Activated CD4-positive, alpha-beta T cell treated with anti-CD3 and anti-CD28 coated beads for 4 hours (primary cell): ENCODE measurements at places on chromosomes 5 and 9.

DNA sequence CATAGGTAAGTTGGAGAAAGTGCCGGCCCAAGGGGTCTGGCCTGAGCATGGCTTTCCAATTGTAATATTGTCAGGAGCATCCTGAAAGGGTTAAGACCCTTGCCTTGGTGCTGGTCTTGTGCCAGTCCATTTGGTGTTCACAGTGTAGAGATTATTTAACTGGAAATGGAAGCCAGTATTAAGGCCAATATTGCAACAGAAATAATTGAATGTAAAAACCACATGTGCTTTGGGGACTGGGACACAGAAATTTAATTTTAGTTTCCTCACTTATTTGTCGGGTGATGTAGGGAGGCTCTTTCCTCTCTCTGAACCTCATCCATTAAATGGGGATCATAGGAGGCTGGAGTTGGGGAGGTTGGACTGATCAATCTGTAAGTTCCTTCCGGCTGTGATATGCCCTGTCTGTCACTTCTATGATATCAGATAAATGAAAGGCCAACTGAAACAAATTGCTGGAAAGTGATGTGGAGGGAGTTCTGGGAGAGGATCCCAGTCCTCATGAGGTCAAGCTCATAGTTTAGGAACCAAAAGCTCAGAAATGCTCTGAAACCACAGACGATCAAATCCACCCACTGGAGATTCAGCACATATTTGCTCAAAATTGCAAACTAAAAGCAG, 54.8 kb upstream of the COL15A1 start:
- no peak for DNase-seq

DNA sequence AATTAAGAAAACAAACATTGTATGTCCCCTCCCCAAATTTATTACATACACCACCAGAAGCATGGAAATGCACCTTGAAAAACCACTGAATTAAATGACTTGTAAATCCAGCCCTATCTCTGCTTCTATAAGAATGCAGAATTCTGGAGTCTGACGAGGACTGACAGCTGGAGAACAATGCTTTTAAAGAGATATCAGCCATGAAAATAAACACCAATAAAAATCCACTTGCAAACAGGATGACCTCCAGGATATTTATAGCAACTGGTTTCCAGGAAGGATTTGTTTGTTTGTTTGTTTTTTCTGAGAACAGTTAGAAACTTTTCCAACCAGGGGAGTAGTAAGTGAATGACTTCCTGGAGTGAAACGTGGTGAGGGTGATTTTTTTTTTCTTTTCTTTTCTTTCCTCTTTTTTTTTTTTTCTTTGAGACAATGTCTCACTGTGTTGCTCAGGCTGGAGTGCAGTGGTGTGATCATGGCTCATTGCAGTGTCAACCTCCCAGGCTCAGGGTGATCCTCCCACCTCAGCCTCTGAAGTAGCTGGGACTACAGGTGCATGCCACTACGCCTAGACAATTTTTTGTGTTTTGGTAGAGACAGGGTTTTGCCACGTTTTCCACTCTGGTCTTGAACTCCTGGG, 38.7 kb upstream of the SLC36A1 start:
- no peak for DNase-seq

DNA sequence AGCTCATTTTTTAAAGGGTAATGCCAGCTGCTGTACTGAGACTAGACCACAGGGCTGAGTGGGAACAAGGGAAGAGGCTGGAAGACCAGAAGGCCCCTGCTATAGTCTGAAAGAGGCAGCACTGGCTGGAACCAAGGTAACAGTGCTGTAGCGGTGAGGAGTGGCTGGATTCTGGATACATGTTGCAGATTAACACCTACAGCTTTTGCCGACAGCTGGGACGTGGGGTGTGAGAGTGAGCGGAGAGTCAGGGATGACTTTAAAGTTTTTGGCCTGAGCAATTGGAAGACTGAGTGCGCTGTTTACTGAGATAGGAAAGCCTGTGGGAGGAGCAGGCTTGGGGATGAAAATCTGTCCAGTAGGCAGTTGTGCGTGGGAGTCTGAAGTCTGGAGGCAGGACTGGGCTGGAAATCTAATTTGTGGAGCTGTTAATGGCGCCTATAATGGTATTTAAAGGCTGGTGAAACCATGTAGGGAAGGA, 26.5 kb downstream of the AQP7 start:
- no peak for DNase-seq

DNA sequence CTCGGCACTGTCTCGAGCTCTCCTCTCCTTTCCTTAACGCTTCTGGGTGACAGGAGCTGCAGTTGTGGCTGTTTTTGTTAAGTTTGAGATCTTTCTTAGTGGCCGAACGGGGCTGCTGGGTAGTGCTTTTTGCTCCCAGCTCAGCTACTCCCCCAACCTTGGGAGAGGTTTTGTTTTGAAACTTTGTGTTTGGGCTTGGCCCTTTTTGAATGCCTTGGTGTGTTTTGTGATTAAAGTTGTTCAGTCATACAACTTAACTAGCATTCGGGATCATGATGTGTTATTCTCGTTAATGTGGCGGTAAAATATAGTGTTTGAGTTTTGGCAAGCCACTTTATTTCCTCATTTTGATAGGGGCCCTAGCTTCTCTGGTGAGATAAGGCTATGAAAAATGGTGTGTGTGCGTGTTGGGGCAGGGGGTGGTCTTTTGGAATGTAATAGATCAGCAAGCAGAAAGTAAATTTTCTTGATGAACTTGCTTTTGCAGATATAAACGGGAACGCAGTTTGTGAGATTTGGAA, 1.1 kb downstream of the KDM3B start:
- DNase-seq, result no peak

GRCh38 chr5:170782438-170782837, 1.1 kb upstream of the GABRP start:
- DNase-seq, result no peak

GRCh38 chr5:139410993-139411828, 7.3 kb upstream of the SPATA24 start:
- DNase-seq, result no peak

DNA sequence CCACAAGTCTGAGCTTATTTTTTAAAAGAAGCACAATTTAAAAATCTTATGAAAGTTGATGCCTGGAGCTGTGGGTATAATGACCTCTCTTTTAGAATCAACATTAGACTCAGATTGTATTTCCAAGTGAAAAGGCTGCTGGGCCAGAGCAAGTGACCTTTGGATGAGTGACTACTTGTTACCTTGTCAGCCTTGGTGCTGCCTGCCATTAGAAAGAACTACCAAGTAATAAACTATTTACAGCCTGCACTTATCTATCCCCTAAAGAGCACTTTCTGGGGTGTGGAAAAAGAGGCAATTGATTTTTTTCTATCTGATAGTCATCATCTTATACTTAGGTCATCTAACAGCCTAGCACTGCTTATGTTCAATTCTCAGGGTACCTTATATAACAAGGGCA, 134.9 kb upstream of the FBXL17 start:
- DNase-seq, result no peak

DNA sequence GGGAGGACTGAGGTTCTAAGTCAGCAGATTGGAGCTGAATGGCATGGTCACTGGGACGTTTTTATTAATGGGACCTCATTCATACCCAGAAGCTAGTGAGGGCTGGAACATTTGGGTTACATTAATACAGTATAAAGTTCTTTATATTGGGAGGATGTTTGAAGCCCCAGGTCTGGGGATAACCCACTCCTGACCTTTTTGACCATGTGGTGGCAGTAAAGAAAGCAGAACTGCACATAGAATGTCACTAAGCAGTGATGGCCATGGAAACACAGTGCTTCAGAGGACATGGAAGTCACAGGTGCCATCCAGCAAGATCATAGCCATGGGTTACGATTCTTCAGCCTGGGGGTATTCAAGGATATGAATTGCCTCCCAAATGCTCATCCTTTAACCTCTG, 176.0 kb downstream of the ATP10B start:
- DNase-seq, result no peak

- no peak for DNase-seq
Measured at GRCh38 chr9:123411636-123412035, 55.6 kb downstream of the CRB2 start.

DNA sequence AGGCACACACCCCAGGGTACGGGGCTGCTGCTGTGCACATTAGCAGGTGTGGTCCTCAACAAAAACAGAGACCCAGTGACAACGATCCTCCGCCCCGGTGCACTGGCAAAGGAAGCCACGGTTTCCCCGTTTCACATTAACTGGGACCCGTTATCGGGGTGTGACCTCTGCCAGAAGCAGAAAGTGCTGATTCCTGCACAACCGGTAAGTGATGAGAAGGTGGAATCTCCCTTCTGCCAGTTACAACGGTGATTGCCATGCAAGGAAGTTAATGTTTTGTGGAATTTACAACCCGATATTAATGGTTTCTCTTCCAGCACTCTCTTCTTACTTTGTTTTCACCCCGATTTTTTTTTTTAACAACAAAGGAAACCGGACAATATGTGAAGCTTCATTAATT, 294.9 kb upstream of the IRX1 start:
- DNase-seq, result no peak

DNA sequence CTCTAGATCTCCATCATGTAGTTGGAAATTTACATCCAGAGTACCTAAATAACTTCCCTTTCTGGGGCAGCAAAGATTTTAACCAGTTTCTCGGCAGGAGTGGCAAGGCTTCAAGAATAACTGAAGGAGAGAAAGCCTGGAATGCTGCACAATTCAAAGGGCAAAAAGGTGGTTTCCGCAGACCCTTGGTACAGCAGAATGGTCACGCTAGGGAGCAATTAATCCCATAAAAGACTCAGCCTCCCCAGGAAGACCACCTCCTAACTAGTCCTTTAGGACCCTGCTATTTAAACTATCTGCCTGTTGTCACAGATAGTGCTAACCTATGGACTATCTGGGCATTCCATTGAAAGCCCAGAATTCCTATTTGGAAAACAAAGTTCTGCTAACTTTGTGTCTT, 3.6 kb downstream of the HTR1A start:
- DNase-seq, result no peak

DNA sequence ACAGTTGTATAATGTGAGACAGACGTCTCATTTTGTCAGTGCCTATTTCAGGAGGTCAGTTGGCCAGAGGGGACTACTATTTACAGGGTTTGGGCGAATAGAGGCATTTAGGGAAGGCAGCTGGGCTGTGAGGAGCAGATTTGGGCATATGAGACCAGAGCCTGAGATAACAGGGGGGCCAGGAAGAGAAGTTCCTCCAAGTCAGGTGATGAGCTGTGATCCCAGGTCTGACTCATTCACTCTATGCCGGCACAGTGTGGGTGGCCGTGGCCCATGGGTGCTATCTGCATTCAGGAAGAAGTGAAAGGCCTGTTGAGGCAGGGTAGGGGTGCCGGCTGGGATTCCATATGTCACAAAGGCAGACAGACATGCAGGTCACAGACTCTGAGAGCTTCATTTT, 142.8 kb downstream of the PDZD2 start:
- DNase-seq, result no peak

DNA sequence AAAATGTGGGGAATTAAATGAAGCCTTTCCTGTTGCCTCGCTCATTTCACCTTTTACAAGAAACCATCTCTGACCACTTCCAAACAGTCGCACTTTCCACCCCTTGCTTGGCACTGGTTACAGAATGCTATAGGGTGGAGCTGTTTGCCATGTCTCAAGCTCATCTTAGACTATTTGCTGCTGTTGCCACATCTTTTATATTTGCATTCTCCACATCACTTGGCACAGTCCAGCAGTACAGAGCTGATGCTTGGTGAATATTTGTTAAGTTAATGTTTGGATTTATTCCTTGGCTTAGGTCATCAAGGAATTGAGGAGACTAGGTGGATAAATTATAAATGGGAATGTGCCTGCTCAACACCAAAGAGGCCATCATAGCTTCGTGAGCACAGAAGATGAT, 53.2 kb downstream of the GNA14 start:
- no peak for DNase-seq

DNA sequence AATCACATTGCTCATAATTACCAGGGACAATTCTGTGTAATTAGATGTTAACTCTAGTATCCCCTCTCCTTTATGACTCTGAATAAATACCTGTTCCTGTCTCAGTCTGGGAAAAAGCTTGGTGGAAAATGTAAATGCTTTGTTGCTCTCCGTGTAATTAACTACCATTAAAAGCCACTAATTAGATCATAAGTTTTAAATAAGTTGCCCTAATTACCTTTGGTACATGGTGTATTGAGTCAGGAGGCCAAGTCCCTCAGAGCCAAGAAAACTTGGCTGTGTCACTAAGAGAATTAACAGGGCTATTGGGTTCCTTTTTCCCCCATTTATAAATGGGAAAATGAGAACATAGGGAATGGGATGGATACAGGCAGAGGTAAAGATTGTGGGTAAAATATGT, 617.6 kb downstream of the TLR4 start:
- DNase-seq, result no peak

DNA sequence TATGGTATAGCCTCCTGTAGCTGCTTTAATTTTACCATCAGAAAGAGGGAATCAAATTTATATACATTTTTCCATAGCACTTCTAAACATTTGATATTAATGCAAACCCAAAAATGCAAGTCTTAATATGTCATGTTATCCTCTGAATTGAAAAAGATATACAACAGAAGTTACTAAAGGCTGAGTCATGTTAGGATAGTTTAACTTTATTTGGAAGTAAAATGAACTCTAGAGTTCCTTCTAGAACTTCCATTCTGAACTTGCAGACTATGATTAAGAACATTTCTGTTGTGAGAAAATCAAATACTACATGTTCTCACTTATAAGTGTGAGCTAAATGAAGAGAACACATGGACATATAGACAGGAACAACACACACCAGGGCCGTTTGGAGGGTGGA, 317.3 kb upstream of the PRR16 start:
- no peak for DNase-seq

DNA sequence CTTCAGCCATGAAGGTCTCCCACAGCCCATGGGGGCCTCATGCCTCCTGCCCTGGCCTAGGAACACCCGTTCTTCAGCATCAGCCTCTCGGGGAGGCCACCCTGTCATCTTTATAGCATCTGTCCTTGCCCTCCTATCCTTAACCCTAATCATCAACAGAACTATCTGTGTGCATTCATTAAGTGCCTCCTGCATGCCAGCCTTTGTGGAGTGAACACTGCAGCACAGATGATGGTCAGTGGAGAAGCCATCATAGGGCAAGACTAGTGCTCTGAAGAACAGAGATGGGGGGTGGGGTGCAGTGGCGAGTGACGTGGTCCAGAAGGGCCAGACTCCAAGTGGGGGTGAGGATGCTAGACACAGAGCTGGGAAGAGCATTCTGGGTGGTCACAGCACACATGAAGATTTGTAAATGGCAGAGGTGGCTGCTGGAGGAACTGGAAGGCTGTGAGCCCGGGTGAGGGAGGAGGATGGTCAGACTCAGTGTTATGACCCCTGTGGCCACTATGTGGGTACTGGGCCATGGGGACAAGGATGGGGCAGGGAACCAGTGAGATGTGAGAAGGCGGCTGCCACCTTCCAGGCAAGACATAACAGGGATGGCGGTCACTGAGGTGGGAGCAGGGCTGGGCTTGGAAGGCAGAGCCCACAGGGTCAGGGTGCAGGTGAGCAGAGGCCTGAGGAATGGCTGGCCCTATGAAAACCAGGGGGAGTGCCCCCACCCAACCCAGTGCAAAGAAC, 3.6 kb upstream of the CARD19 start:
- peak; percentile 0 for DNase-seq
